Renal cortex interstitium (tissue), 15 donors: ENCODE measurements at places on chromosomes 4 and X. TPM values are rescaled to one million over a fixed set of nuclear protein-coding genes. Genes with fewer than 3 reads are reported as not detected.

The CDKN2AIP gene
- 33.8 TPM for polyA plus RNA-seq

DNA sequence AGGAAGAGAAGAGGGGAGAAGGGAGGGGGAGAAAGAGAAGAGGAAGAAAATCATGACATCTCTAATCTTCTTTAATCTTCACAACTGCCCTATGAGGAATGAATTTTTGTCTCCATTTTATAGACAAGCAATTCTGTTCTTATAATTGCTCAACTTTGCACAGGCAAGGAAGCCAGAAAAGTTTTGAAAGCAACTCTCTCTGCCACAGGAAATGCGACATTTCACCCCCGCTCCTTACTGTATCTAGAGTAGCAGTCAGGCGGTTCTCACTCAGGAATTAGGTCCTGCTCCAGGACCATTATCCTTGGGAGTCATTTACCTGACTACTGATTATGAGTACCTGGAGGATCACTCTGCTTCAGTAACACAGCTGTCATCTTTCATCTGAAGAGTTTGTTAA is 69.2 kb upstream of the FAM9A start:
- DNase-seq: no peak

The BANK1 gene
- 2.7 TPM for polyA plus RNA-seq

DNA sequence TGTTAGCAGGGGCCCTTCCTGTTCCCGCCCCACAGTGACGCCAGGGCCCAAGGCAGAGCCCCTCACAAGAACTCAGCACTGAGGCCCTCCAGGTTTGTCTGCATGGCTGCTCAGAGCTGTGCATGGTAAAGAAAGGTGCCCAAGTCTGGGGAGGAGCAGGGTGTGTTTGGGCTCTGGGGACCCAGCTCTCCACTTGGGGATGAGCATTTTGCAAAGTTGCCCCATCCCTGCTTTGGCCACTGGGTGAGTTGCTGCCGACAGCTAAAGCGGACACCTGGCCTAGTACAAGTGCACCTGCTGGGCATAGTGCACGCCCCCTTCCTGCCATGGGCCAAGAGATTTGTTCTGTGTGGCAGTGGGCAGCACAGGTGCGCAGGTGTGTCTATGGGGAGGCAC is 2.0 kb upstream of the MXD4 start:
- DNase-seq: no peak

The SLITRK4 gene
- polyA plus RNA-seq: 17.1 TPM

DNA sequence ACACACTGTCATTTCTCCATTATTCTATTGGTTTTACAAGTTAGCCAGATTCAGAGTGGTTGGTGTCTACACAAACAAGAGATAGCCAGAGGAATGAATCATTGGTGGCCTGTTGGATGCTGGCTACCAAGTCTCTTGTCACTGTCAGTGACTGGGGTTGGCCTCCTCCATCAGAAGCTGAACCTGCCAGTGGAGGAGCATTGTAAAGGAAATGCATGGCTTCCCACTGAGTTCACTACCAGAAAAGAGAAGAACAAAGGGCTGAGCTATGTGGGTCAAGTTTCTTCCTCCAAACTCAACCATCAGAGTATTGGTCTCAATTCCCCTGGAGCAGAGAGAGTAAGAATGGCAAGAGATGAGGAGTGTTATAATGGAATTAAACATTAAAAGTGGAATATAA is 26.5 kb upstream of the ANKRD50 start:
- no peak for DNase-seq

- no peak for DNase-seq
Measured at GRCh38 chr4:102663073-102663472, 97.7 kb downstream of the MANBA start.

GRCh38 chr4:8276358-8277240 is 7.0 kb downstream of the HTRA3 start:
- no peak for DNase-seq

GRCh38 chrX:78517124-78517523 is 142.0 kb downstream of the RTL3 start:
- no peak for DNase-seq

- DNase-seq: no peak
Measured at GRCh38 chr4:73599182-73599581, 21.1 kb downstream of the RASSF6 start.
